ENCODE measurements at places on chromosomes 12 and 14.

DNA sequence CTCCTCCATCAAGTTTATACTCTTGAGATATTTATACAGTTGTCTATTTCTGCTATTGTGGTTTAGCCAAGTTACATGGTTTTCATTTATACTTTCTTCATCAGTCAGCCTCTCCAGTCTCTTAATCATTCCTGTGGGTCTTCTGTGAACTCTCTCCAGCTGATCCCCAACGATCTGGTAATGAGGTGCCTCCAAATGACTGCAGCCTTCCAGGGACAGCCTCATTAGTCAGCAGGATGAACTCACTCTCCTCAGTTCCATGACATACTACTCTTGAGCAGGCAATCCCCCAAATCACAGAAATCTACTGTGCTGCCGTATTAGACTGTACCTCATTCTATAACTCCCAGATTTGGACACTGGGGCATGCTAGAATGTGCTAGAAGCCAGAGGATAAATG, 15.3 kb downstream of the AREL1 start:
- no peak for DNase-seq

GRCh38 chr14:98808494-98809407, 463.2 kb downstream of the BCL11B start:
- DNase-seq = no peak

GRCh38 chr12:25896981-25897380, 61.5 kb upstream of the RASSF8 start:
- no peak for DNase-seq

DNA sequence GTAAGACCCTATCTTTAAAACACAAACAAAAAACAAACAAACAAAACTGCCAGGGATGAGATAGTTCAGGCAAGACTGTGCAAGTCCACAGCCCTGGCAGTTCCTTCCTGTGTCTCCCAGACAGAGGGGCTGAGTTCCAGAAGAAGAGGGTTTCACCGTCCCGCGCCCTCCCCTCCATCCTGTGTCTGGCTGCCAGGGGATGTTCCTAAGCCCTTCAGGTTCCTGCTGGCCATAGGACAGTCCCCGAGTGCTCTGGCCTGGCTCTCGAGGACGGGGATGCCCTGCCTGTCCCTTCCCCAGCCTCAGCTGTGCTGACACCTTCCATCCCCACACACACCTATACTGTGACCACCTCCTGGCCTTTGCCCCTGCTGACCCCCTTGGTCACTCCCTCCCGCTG, 40.6 kb upstream of the EIF5 start:
- no peak for DNase-seq

- no peak for DNase-seq
Observed at GRCh38 chr14:87483271-87484260, 509.4 kb downstream of the GALC start.

- DNase-seq = no peak
Observed at GRCh38 chr12:34402228-34402898, 380.1 kb downstream of the ALG10 start.

- no peak for DNase-seq
Observed at GRCh38 chr12:42968426-42968825, 378.9 kb upstream of the PRICKLE1 start.

GRCh38 chr12:69459477-69459876, 10.7 kb upstream of the FRS2 start:
- no peak for DNase-seq

- no peak for DNase-seq
Observed at GRCh38 chr12:126163984-126164383, 1098.7 kb downstream of the AACS start.

- no peak for DNase-seq
Observed at GRCh38 chr12:497501-498160, 37.9 kb downstream of the B4GALNT3 start.

GRCh38 chr12:68393417-68393816, 61.3 kb upstream of the MDM1 start:
- no peak for DNase-seq

- DNase-seq = no peak
Observed at GRCh38 chr12:42507081-42507480, 82.5 kb downstream of the PRICKLE1 start.

DNA sequence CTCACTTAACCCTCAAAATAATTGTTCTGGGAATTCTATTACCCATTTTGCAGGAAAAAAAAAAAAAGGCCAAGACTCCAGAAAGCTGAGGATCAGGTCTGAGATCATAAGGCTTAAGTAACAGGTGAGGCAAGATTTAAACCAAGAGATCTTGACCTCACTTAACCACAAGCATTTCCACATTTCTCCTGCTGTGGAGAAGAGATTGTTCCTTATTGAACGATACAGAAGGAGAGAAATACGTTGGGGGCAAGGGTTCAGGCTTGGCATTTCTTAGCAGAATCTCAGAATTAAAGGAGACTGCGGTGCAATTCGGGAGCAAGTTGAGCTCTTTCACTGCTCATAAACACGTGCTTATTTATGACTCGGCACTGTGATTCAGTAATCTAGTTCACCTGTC, 885.3 kb upstream of the TMEM132C start:
- no peak for DNase-seq

DNA sequence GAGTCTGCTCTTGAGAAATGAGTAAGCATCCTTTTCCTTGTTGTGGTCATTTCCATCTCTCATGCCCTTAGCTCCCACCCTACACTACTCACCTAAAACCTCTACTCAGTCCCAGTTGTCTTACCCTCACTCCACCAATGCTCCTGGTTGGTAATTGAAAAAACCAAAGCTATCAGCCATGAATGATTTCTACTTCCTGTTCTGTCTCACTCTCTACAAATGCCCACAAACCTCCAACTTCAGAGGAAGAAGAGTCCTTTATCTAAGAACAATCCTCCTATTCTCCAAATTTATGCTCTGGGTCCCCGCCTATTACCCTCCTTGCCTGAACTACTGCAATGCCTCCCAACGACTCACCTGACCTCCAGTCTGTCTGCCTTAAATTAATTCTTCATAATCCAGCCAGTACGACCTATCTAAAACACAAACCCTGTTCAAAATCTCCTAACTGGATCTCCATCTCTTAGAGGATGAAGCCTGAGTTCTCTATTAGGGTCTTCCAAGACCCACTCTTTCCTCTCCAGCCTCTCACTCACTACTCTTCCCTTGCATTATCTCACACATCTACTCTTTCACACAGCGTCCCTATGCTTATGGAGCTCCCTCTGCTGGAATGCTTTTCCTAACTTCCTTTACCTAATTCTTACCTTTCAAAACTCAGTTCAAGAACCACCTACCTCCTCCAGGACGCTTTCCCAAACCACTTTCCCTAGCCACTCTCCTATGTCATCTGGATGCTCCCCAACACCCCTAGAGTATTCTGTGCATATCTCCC, 2.2 kb downstream of the DHRS1 start:
- no peak for DNase-seq

- no peak for DNase-seq
Observed at GRCh38 chr12:132286912-132287311, 42.5 kb downstream of the GALNT9 start.

- DNase-seq = no peak
Observed at GRCh38 chr12:103637429-103637828, 50.4 kb downstream of the STAB2 start.

DNA sequence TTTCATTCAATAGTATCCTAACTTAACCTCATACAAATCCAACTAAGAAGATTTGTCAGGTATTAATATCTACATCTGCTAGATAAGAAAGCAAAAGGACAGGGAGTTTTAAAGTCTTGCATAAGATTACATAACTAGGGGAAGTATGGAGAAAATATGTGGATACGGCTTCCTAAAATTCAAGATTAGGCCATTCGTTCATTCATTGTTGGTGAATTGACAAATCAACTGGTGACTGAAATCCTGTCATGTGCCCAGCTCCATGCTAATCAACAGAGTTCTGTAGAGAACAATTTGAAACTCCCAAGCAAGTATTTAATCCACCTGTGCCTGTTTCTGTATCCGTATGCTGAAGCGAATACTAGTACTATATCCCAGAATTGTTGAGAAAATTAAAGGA, 260.9 kb upstream of the USP15 start:
- DNase-seq = no peak

GRCh38 chr12:64456119-64456518, 4.2 kb downstream of the TBK1 start:
- DNase-seq = no peak

- DNase-seq = no peak
Observed at GRCh38 chr12:116675339-116676107, 62.3 kb downstream of the SPRING1 start.

- DNase-seq = no peak
Observed at GRCh38 chr12:110917961-110918360, 2.4 kb downstream of the MYL2 start.

DNA sequence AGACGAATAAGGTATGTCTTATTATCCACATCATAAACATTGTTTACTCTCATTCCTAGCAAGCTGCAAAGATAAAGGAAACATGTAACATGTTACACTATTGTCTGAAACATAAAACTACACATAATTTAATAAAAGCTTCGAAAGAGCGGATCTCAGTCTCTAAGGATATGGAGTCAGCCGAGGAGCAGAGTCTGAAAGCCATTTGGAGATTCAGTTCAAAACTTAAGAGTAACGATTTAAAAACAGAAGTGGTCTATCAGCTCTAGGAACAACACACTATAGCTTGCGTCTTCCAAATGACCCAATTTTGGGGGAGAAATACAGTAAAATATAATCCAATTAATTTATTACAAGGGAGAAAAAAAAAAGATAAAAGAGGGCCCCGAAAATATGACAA, 775 bp downstream of the NEMF start:
- DNase-seq = no peak

DNA sequence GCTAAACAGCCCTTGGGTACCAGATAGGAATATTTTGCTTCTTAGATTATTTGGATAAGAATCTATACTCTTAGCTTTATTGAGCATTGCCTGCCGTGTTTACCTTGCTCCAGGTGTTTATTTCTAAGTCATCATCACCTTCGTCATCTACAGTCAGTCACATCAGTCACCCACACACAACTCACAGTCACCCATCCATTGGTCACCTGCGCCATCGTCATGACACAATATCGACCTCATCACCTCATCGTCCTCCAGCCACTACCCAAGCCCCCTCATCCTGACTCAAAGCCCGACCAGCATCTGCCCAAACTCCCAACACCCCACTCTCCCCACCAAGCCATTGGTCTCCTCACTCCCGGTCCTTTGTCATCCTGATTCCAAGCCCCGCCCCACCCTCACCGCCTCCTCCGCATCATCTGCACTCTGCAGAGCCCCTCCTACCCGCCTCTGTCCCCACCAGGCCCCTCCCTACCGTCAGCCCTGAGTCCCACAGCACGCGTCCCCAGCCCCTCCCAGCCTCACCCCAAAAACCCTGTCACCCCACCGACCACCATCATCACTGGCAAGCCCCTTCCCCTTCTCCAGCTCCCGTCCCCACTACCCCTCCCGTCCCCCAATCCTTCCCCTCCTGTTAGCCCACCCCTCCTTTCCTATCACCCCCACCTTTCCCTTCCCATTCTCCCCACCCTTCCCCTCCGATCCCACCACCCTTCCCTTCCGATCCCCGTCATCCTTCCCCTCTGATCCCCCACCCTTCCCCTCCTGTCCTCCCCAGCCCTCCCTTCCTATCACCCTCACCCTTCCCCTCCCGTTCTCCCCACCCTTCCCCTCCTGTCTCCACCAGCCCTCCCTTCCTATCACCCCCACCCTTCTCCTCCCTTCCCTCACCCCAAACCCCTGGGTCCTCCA, 9.8 kb downstream of the DLK1 start:
- no peak for DNase-seq

DNA sequence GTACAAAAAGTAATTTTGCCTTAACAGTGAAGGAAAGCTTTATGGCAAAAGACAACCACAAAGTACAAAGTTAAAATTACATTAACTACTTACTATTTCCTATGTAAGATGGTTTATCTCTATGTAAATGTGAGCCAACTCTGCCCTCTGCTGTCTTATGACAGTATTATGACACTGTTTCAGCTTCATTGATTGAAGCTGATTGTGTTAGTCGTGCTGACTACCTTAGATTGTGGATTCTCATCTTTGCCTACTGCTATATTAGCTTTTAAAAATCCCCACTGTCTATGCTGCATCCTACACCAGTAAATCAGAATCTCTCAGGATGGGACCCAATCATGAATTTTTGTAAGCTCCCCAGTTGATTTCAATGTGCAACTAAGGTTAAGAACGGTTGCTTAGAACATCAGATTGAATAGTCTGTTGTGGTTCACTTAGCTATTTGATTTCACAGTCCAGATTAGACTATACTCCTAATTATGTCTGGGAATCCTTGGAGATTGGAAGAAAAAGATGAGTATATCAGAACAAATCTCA, 12.2 kb upstream of the SPTB start:
- no peak for DNase-seq

- DNase-seq = no peak
Observed at GRCh38 chr14:56741325-56741724, 69.0 kb downstream of the OTX2 start.

- DNase-seq = no peak
Observed at GRCh38 chr12:131755305-131756113, 44.6 kb downstream of the SFSWAP start.

DNA sequence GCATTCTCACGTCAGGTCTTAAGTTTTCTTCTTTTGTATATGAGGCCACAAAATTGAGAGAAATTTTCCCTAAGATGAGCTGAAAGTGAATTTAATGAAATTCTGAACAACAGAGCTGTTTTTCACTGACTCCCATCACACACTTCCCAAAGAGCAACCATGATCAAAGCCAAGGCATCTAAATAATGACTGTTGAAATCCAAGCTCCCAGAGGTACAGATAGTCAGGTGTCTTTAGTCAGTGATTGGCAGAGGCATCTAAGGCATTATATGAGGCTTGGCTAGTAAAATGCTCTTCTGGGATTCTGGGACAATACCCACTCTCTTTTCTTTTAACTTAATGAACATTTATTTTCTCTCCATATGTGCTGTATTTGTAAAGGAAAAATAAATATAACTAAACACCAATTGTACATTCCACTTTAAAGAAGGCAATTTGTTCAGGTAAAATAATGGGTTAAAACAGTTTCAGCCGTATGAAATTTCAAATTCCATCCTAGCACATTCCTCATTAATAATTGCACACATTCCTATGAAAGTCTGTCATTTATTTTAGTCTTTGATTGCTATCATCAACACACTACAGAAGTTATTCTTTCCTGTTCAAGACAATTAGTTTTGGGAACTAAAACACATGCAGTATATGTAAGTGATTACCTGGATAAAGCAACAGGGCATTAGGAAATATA, 871 bp upstream of the SSTR1 start:
- no peak for DNase-seq

DNA sequence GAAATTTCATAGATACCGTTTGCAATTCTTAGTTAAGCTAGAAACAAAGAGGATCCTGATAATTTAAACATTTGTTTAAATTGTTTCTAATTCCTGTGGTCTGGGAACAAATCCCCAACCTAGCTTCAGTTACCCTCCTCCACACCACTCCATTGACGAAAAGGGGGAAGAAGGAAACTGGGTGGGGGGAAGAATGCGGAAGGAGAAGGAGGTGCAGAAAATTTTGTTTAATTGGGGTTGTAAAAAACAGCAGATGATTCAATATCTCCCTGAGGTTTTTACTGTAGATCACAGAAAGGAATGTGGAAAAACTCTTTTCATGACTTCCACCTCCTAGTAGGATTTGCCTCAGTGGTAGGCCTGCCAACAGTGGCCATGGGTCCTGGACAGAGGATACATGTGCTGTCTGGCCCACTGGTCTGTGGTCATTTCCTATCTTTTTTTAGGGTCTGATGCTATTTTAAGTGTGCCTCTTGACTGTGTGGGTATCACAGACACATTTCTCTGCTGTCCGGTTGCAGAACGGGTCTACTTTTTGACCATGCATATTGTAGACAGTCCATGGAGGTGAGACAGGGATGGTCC, 122.9 kb upstream of the PCED1B start:
- DNase-seq = no peak
